Activated gamma-delta T cell treated with anti-CD3 and anti-CD28 coated beads, Interleukin-2, amount 50 U/mL, for 16 hours (primary cell): ENCODE measurements at places on chromosomes 12 and 14.
A peak's percentile ranks its signal among the peaks of the same experiment; 100 is the strongest.

GRCh38 chr12:62604373-62604772, 137.7 kb downstream of the MON2 start:
- DNase-seq, result no peak

DNA sequence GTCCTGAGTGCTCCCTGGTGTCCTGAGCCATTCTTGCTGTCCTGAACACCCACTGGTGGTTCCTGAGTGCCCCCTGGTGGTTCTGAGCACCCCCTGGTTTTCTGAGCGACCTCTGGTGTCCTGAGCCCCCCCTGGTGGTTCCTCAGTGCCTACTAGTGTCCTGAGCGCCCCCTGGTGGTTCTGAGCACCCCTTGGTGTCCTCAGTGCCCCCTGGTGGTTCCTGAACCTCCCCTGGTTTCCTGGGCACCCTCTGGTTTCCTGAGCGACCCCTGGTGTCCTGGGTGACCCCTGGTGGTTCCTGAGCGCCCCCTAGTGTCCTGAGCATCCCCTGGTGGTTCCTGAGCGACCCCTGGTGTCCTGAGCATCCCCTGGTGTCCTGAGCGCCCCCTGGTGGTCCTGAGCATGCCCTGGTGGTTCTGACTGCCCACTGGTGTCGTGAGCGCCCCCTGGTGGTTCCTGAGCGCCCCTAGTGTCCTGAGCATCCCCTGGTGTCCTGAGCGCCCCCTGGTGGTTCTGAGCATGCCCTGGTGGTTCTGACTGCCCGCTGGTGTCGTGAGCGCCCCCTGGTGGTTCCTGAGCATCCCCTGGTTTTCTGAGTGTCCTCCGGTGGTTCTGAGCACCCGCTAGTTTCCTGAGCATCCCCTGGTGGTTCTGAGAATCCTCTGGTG, 473.1 kb downstream of the TMEM121 start:
- DNase-seq, result peak; percentile 79

- DNase-seq, result no peak
These were observed 188.9 kb upstream of the FOXG1 start for GRCh38 chr14:28577711-28578131.

DNA sequence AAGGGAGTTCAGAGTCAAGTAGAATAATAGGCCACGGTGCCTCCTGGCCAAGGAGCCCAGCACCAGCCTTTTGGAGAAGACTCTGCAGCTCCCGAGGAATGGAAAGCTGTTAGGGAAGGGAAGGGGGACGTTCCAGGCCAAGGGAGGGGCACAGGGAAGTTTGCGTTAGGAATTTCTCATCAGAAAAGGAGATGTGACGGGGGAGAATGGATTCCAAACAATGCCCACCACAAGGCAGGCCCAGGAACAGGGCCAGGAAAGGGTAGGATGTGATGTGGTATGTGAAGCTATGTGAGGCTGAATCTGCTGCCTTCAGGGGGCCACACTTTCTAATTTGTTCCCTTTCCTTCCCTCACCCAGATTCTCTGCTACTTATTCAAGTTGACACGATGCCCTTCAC, 46.0 kb downstream of the DGLUCY start:
- DNase-seq, result no peak

GRCh38 chr12:107167756-107168155, 74.4 kb upstream of the CRY1 start:
- DNase-seq, result no peak

DNA sequence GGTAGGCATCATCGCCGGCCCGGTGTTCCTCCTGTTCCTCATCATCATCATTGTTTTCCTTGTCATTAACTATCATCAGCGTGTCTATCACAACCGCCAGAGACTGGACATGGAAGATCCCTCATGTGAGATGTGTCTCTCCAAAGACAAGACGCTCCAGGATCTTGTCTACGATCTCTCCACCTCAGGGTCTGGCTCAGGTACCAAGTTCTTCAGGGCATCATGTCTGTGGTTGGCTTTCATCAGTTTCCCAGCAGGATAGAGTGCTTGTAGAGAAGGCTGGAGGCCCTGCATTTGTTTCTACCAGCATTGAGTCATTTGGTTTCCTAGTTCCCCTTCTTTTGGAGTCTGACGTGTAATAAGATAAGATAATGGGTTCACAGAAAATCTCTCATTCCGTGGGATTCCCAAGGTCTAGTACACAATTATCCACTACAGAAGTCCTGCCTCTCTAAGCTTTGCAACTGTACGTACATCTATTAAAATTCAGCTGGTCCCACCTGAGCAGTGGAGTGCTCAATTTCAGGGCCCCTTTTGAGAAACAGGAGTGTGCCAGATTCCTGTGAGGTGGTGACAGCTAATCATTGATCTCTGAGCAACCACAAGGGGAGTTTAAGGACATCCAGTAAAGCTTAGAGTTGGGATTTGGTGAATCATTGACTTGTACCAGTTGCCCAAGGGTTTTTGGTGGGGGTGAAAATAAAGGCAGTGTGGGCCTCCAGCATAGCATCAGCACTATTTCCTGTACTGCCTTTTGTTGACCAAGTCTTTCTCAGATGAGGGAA, 25.1 kb downstream of the ACVR1B start:
- no peak for DNase-seq

GRCh38 chr14:103130965-103131364, 7.7 kb downstream of the TNFAIP2 start:
- DNase-seq, result no peak

DNA sequence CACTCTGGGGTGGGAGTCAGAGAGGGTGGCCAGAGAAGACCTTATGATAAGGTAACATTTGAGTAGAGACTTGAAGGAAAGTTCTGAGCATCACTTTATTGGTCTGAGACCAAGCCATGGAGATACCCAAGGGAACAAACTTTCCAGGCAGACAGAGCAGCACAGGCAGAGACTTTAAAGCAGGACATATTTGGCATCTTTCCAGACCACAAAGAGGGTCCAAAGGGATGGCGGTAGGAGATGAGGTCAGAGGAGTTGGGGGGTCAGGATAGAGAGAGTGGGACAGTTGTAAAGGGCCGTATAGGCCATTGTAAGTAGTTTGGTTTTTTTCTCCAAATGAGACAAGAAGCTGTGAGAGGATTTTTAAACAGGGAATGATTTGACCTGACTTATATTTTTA, 344.4 kb downstream of the SEC23A start:
- no peak for DNase-seq

- DNase-seq, result no peak
These were observed 200.4 kb upstream of the ARHGAP5 start for GRCh38 chr14:31876741-31877140.

DNA sequence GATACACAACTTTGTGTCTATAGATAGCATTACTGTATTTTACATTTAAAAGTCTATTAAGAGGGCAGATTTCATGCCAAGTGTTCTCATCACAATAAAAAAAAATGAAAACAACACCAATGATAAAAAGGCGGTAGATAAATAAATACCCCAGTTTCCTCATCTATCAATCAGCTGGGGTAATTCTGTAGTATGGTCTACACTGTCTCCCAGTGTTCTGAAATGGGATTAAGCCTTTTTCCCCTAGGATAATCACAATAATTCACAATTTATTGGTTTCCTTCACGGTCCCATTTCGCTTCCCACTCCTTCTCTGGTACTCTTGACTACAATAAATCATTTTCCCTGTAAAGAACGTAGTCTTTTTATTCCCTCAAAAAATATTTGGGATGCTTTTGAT, 114.3 kb downstream of the SSPN start:
- no peak for DNase-seq

DNA sequence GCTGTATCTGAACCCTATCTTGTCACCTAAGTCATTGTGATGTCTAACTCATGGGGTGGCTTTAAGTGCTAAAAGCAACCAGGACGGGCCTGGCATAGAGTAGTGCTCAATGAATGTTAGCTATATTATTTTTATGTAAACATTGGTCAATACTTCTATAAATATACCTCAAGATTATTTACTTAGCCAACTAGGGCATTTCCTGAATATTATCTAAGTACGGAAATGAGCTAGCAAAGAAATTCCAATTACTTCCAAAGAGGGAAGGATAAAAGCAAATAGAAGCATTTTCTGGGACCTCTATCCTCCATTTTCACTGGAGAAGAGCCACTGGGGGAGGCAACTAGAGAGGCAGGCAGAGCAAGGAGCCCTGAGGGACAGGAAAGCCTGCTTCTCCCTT, 20.6 kb downstream of the CCDC92 start:
- DNase-seq, result no peak

- DNase-seq, result no peak
These were observed 63.9 kb downstream of the FUT8 start for GRCh38 chr14:65476273-65476941.

DNA sequence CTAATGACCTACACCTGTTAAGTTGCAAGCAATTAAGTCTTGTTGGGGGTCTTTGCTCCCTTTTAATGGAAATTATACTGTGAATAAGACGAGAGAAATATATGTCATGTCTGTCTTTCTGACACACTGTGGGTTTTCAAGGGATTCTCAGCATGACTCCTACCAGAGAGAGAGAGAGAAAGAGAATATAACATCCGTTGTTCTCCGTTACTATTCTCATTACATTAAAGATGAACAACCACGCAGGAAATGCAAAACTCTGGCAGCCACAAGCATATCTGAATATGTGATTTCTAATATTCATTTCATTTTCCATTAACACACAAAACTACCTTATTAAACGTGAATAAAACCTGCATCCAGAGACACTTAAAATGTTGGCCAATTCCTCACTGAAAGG, 67.3 kb upstream of the EGLN3 start:
- no peak for DNase-seq

DNA sequence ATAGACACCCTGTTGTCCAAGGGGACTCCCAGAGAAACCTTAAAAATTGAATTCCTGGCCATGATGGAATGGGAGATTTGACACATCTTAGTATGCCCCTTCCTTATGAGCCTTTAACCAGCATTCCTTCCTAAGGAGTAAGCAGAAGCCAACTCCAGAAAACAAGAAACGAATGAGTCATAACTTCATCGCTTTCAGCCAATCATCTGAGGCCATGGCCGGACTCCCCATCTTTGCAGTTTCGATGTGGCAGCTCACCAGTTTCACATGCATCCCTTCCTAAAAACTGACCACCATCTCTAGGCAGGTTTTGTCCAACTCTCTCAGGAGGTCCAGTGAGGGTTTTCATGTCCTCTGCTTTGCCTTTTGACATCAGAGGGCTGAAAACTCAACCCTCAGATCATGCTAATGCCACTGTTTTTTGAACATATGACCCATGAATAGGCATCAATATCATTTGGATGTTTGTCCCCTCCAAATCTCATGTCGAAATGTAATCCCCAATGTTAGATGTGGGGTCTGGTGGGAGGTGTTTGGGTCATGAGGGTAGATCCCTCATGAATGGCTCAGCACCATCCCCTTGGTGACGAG, 19.9 kb downstream of the DAAM1 start:
- DNase-seq, result no peak

DNA sequence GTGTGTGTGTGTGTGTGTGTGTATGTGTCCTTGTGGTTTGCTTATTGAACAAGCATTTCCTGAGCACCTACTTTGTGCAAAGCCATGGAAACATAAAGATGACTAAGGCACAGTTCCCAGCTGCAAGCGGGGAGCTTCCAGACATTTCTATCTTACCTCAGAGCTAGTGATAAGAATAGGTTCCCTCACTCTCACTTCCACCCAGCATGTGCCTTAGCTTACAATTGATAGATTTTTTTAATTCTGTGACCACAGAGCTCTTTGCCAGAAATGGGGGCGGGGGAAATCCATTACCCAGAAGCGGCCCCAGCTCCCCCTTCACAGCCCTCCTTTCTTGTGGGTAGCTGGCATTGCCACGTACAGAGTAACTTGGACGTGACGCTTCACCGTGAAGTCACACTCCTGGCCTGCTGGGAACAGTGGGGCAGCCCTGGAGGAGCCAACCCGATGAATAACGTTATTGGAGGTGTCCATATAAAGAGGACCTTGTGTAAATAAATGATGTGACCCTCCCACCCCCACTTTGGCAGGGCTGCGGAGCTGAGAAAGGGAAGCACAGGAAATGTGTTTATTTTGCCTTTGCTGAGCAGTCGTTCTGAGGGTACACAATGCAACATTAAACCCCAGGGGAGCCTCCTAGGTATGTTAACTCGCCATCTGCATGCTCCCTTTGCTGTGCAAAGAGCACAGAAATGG, 238.9 kb downstream of the CHST11 start:
- DNase-seq, result peak; percentile 75

DNA sequence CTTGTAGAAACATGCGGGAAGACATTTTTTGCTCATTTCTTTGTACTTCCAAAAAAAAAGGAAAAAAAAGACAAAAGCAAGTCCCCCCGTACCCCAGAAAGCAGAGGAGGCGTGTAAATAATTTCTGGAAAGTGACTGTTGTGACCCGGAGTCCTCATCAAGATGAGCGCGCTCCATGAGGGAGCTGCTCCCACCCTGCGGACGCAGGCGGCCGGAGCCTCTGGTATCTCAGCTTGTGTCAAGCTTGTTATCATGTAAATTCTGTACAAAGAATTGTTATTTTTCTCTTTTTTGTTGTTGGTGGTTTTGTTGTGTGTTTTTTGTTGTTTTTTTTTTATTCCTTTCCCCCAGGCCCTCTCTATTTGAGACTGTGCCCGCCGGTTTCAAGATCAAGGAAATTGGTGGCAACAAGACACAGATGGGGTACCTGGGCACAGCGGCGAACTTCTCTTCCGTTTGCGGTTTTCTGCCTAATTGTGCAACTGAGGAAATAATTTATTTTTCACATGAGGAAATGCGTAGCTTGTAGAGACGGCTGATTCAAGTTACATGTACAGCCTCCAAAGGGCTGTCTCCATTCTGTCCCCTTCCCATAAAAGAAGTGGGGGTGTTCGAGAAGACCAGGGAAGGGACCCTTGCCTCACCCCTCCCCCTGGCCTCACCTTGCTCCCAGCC, 27.0 kb downstream of the HPD start:
- DNase-seq, result no peak
